ENCODE measurements at places on chromosomes 6 and 20.

GRCh38 chr6:79250107-79250514, 15.6 kb upstream of the HMGN3 start:
- no peak for DNase-seq

DNA sequence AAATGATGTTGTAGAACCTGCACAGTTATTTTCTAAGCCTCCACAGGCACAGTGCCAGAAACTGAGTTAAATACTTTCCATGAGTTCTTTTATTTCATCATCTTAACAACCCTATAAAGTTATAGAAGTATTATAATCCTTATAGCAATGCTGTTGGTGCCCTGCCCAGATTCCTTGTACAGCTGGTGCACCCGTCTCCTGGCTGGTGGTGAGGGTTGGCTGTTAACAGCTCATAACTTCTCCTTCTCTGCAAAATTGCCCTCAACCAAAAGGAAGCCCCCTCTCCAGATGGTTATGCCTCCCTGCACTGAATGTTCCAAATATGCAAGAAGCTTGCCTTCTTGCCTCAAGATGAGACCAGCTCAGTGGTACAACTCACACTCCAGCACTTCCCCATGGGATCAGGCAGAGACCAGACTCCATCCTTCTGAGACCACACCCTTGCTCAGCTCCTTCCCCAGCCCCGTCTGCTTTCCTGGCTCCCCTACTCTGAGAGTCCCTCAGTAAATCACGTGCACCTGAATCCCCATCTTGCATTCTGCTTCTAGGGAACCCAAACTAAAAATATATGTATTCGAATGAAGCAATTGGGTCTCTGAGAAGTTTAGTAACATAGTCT, 304.4 kb upstream of the PLCB4 start:
- DNase-seq = no peak

GRCh38 chr20:5734602-5735001, 15.6 kb upstream of the SHLD1 start:
- DNase-seq = no peak

DNA sequence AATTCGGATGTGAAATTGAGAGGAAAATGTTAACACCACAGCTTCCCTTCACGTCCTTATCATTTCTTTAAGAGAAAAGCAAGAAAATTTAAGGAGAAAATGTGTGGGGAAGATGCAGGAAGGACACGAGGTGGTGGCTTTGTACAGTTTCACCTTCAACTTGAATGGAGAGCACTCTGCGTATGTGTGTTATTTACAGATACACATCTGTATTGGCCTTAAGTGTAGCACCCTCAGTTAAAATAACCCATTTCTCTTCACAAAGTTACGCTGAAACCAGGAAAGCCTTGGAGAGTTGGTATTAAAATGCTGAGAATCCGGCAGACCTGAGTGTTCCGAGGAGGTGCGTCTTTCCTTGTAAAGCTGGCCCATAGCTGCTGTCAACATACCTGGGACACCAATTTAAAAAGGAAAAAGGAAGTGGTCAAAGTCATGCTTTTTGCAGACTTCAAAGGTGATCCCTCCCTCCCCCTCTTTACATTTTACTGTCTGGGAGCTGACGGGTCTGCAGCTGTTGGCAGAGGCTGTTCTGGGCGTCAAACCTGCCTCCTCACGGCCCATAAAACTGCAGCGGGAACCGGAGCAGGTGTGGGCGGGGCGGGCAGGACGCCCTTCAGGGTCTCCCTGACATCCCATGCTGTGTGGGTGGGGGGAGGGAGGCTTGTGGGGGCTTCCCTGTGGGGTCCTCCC, 61.3 kb upstream of the TBXT start:
- DNase-seq = no peak

DNA sequence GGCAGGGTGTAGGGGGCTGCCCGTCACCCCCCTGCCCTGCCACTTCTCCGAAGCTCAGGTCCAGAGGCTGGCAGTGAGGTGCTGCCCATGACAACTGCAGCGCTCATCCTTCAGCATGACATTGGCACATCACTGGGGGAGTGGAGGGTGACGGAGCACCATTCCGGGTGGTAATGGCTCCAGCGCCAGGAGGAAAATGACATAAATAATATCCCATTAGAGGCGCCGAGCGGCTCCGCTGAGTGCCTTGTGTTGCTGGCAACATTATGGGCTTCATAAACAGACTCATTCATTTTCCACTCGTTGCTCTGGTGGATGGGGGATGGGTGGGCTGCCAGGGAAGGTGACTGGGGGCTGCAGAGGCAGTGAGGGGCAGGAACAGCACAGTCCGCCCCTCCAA, 56.9 kb upstream of the CTNNBL1 start:
- no peak for DNase-seq

DNA sequence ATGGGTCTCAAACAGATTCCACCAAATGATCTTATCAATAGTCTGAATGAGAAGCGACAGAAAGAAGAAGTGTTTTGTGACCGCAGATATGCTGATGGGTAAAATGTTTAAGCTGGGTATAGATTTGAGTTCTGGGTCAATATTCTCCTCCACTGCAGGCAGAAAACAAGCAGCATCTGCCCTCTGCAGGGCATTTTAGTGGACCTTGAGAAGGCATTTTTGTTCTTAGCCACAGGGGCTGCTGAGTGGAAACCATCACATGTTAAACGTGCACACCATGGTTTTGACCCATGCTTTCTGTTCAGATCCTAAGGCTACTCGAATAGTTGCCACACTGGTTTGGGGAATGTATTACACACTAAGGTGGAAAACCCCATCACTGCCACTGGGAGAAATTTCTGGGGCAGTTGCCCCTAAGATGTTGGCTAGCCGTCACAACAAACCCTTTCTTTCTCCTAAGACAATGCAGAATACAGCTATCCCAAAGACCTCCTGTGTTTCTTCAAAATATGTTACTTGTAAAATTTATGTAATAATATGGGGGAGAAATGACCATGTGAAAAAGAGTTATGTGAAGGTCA, 5.5 kb downstream of the POU3F2 start:
- no peak for DNase-seq

GRCh38 chr6:27143474-27144026, 104.0 kb upstream of the PRSS16 start:
- DNase-seq = no peak

- DNase-seq = no peak
These were observed 77.9 kb downstream of the GNAS-AS1 start for GRCh38 chr20:58772786-58773185.

- no peak for DNase-seq
These were observed 386.0 kb downstream of the SMOC2 start for GRCh38 chr6:168826726-168827585.

DNA sequence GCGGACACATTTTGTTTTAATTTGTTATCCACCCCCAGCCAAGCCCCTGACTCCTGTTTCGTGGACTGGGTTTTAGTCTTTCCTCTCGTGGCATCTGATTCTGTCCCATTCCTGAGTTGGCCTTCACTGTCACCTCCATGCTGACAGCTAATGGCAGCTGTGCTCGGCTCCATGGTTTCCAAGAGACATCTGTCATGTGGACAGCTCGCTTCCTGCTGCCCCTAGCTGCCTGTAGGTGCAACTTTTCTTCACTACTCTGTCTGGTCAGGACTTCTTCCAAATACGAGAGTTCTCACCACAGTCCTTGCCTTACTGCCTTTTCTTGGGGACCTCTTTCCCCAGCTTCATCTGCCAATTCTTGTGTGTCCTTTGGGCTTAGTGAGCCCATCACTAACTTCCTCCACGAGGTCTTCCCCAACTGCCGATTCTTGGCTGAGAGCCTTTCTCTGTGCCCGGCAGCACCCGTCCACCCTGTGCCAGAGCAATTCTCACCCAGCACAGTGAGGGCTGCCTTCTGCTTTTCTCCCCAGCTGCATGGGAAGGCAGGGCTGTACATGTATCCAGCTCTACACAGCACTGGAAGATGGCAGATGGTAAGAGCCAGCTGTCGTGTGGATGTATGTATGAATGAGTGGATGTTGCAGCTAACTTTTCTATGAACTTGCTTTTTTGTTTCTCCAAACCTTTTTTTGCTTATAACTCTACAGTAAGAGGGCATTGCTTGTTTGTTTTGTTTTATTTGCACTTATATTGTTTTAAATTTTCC, 140.4 kb downstream of the F13A1 start:
- no peak for DNase-seq

DNA sequence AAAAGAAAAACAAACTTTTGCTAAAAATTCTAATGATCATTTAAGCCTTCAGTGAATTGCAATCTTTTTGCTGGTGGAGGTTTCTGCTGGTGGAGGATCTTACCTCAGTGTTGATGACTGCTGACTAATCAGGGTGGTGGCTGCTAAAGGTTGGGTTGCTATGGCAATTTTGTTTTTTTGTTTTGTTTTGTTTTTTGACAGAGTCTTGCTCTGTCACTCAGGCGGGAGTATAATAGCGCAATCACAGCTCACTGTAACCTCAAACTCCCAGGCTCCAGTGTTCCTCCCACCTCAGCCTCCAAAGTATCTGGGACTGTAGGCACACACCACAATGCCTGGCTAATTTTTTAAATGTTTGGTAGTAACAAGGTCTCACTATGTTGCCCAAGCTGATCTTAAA, 94.7 kb downstream of the ANKRD6 start:
- DNase-seq = no peak

GRCh38 chr6:97405818-97406409, 122.9 kb upstream of the MMS22L start:
- no peak for DNase-seq

- DNase-seq = no peak
These were observed 27.7 kb downstream of the RIPOR2 start for GRCh38 chr6:24907919-24908649.

DNA sequence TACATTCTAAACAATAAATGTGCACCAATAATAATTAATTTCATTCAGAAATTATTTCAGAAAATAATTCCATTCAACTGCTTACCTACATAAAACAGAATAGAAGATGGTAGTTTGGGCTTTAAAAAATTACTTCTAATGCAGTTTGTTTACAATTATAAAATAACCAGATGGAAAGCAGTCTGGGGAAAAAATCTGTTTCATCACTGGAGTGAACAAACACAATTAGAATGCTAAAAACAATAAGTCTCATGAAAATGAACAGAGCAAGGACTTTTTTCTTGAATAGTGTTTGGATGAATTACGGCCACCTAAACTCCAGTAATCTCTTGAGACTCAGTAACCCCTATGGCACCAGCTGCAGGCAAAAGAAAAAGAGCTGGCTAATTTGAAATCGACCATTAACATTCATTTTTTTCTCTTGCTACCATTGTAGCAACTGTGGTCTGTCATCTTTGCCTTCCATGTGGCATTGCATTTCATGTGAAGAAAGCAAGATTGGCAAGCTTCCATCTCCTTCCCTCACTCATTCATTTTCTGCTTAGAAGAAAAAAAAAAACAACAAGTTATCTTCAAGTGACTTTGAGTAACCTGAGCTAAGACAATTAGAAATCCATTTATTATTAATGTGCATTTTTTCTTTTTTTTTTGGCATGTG, 88.4 kb upstream of the CEP85L start:
- no peak for DNase-seq

- no peak for DNase-seq
These were observed 36.1 kb downstream of the BICRAL start for GRCh38 chr6:42817907-42818306.

DNA sequence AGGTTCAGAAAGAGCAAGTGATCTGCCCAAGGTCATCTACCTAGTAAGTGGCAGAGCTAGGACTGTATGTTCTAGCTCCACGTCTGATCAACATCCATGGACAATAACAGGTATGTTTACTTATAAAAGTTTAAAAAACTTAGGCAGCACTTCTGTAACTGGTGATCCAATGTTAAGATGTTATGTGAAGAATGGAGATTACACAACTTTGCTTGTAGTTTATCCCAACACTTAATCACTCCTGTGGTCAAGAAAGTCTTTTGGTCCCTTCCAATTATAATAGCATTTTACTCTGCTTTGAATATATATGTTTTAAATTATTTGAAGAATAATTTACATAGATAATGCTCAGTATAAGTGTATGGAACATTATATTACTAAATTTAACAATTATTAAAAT, 4.8 kb downstream of the FBXO30 start:
- no peak for DNase-seq

- DNase-seq = no peak
These were observed 13.1 kb upstream of the ZSCAN9 start for GRCh38 chr6:28211840-28212509.

- DNase-seq = no peak
These were observed 260.0 kb upstream of the CDYL start for GRCh38 chr6:4516206-4516605.

GRCh38 chr6:34027445-34027936, 118.4 kb downstream of the GRM4 start:
- peak; percentile 67 for DNase-seq

DNA sequence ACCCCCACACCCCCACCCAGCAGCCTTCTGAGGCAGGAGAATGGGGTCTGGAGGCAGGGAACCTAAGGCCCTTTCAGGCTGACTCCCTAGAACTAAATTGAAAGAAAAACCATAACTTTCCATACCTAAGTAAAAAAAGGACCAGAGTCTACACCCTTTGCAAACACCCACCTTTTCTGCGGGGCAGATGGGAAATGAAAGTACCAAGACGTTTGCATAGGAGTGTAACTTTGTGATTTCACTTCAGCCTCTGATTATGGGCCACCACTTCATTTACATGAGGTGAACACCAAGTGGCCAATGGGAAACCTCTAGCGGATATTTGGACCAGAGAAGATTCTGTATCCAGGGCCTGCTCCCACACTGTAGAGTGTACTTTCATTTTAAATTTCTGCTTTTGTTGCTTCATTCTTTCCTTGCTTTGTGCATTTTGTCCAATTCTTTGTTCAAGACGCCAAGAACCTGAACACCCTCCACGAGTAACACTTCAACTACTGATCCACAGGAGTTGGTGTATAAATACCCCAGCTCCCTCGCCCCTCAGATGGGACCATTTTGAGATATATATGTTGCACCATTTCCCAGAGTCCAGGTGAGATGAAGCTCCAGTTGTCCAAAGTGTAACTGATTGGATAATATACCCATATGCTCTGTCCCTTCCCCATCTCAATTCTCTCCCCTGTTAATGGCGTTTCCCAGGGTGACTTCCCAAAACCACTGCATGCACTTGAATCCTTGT, 18.9 kb upstream of the SRSF6 start:
- DNase-seq = no peak

DNA sequence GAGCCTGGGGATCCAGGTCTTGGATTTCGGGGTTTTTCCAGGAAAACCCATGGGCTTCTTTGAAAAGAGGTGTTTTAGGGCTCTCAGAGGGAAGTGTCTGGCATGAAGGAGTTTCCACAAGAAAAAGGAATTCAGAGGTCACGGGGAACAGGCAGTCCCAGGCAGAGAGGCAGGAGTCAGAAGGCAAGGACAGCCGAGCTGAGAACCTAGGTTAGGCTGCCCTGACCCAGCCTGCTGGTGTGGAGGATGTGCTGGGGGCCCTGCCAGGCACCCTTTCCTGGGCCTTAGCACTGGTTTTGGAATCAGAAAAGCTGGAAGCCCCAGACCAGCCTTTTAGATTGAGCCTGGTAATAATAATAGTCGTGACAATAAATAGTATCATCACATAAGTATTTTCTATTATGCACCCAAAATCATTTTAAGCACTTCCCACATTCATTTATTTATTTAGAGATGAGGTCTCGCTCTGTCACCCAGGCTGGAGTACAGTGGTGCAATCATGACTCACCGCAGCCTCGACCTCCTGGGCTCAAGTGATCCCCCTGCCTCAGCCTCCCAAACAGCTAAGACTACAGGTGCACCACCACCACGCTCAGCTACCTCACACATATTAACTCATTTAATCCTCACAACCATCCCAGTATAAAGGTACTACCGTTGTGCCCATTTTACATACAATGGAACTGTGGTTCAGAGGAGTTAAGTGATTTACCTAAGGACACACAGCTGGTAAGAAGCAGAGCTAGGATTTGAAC, 19.9 kb downstream of the TGM2 start:
- no peak for DNase-seq

Measured in activated CD4-positive, alpha-beta T cell treated with anti-CD3 and anti-CD28 coated beads, Interleukin-2, amount 50 U/mL, for 1 hour (primary cell).